ENCODE measurements at places on chromosomes 6 and 20. TPM values are rescaled to one million over a fixed set of nuclear protein-coding genes. Genes with fewer than 3 reads are reported as not detected.

Gene SLC22A2
- not detected for polyA plus RNA-seq

Gene BIRC7
- polyA plus RNA-seq = not detected

Gene ARG1
- polyA plus RNA-seq = not detected

Gene PRR18
- not detected for polyA plus RNA-seq

Gene SYCP2
- polyA plus RNA-seq = 1.4 TPM

Gene COL9A1
- polyA plus RNA-seq = 1.8 TPM

Gene RAB44
- not detected for polyA plus RNA-seq

Gene TFAP2D
- polyA plus RNA-seq = not detected

Gene GPR63
- 1.2 TPM for polyA plus RNA-seq

Gene OOEP
- not detected for polyA plus RNA-seq

Gene TGM2
- polyA plus RNA-seq = not detected

Gene TSHZ2
- 4.6 TPM for polyA plus RNA-seq

Gene PI16
- polyA plus RNA-seq = 0.56 TPM

Gene ATP6V1G2
- polyA plus RNA-seq = 56.7 TPM

Gene KIF6
- 2.1 TPM for polyA plus RNA-seq

Gene RAB22A
- 14.5 TPM for polyA plus RNA-seq
